ENCODE measurements at places on chromosomes 6 and 20.

- no peak for DNase-seq
Observed at GRCh38 chr20:36936341-36936740, 15.2 kb downstream of the SAMHD1 start.

- no peak for DNase-seq
Observed at GRCh38 chr6:41967312-41968287, 26.0 kb upstream of the CCND3 start.

DNA sequence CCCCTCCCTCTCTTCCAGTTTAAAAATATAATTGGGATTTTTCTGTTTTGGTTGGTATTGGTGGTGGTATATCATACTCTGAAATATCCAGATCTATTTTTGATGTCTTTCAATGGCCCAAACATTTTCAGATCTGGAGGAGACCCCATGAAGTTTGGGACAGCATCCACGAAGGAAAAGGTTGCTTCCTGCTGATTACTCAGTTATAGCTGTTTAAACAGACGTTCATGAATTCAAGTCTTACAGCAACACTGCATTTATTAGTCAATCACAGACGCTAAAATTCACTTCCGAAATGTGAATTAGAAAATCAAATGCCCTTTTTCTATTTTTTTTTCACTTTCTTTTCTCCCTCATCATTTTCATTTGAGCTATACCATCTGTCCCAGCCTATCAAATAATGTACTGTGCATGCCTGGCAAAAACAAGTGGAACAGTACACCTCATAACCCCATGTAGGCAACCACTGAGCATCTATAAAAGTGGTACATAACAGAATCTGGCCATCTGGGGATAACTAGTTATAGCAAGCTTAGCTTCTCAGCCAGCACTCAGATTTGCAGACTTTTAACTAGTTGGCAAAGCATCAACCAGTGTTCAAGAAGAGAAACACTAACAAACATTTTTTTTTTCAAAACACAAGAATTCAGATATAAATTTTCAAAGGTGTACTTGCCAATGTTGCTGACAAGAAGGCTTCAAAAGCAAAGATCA, 124.5 kb downstream of the HIVEP2 start:
- no peak for DNase-seq

- no peak for DNase-seq
Observed at GRCh38 chr6:119483908-119484307, 134.3 kb upstream of the MAN1A1 start.

GRCh38 chr6:141464490-141464889, 668.2 kb upstream of the GJE1 start:
- peak; percentile 98 for DNase-seq

DNA sequence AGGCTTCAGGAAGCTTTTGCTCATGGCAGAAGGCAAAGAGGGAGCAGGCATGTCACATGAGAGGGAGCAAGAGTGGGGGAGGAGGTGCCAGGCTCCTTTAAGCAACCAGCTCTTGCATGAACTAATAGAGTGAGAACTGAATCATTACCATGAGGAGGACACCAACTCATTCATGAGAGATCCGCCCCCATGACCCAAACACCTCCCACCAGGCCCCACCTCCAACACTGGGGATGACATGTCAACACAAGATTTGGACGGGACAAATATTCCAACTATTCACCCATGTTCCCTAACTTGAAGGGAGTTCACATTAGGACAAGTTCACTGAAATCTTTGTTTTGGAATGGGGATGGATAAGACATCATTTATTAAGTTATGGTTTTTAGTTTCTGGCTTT, 155.2 kb upstream of the ESR1 start:
- DNase-seq: no peak

DNA sequence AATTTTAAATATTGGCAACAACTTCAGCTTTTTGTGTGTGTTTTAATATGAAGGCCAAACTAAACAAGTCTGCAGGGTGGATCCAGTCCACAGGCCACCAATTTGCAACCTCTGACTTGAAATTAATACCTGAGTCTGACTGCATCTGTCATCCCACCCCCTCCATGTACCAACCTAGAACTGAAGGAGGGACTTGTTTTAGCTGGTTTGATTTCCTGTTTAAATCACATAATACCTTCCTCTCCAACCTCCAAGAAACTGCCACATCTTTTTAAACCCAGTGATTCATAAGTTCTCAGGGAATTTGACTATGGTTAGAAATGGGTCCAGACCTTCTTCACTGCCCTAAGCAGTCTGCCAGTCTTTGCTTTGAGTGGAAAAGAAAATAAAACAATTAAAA, 21.6 kb downstream of the RNF8 start:
- no peak for DNase-seq

DNA sequence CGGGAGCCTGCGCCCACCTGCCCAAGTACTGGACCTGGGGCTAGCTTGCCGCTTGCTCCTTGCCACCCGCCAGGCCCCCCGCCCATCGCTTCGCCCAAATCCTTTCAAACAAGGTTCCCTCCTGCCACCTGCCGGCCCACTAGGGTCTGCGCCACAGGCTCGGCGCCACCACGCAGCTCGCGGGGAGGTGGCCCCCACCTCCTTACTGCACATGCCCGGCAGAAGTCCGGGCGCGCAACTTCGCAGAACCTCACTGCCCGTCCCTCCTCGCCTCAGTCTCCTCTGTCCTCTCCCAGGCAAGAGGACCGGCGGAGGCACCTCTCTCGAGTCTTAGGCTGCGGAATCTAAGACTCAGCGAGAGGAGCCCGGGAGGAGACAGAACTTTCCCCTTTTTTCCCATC, 11.2 kb downstream of the GNAS-AS1 start:
- DNase-seq: peak; percentile 13

- DNase-seq: no peak
Observed at GRCh38 chr6:109118871-109119354, 23.6 kb downstream of the CEP57L1 start.

DNA sequence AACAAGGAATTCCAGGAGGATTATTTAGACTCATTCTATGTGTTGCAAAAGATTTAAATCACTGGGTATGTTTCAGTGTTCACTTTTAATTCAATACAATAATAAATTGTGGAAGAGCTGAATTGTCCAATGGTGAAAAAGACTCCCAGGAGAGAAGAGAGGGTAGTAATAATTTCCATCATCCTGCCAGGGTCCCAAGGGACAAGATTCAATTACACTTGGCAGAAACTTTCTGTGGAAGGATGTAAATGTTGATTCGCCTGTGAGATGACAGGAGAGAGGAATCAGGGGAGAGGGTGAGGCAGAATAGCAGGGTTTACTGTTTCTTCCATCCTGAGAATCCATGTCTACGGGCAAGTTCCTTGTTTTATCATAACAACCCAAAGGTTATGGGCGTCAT, 342.7 kb downstream of the ESR1 start:
- DNase-seq: no peak

- DNase-seq: no peak
Observed at GRCh38 chr20:13672690-13673089, 34.0 kb upstream of the TASP1 start.

DNA sequence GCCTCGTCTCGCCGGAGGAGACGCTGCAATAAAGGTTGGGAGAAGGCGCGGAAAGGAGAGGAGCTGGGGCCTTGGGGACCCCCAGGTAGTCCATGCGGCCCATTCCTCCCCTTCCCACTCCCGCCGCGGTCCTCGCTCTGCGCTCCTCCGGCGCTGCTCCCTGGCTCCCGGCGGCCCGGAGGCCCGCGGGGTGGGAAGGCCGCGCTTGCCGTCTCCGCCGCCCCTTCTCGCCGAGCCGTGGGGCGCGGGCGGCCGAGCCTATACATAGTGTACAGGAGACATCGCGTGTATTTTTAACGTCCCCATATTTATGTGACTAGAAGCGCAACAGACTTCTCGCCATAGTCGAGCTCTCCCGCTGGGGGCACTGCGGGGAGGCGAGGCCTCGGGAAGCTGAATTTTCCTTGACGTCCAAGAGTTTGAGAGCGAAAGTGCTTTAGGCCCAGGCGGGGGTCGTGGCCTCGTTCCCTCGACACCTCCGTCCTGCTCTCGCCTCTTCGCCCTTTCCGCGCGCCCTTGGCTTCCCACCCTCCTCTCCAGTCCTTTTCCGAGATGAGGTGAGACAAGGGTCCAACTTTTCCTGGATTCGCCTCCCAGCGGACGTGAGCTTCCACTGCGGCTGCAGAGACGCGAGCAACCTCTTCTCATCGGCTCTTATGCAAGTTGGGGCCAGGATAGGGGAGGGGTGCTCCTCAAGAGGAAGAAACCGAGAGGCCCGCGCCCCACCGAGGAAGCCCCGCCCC, 29.0 kb downstream of the SLC12A5 start:
- no peak for DNase-seq

GRCh38 chr20:50967586-50967985, 9.0 kb downstream of the MOCS3 start:
- no peak for DNase-seq

GRCh38 chr6:111381123-111381522, 101.9 kb downstream of the REV3L start:
- no peak for DNase-seq

DNA sequence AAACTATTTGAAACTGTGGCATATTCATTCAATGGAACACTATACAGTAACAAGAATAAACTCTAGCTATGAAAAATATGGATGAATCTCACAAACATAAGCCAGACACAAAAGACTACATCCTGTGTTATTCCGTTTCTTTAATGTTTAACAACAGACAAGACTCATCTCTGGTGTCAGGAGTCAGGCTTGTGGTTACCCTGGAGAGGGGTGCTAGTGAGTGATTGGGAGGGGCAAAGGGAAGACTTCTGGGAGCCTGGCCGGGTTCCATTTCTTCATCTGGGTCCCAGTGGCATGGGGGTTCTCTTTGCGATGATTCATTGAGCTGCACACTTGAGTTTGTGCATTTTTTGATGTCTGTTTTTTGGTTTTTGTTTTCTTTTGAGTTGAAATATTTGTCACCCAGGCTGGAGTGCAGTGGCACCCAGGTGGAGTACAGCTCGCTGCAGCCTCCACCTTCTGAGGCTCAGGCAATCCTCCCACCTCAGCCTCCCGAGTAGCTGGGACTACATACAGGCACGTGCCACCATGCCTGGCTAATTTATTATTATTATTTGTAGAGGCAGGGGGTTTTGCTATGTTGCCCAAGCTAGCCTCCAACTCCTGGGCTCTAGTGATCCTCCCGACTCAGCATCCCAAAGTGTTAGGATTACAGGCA, 21.2 kb upstream of the TTPAL start:
- DNase-seq: no peak

DNA sequence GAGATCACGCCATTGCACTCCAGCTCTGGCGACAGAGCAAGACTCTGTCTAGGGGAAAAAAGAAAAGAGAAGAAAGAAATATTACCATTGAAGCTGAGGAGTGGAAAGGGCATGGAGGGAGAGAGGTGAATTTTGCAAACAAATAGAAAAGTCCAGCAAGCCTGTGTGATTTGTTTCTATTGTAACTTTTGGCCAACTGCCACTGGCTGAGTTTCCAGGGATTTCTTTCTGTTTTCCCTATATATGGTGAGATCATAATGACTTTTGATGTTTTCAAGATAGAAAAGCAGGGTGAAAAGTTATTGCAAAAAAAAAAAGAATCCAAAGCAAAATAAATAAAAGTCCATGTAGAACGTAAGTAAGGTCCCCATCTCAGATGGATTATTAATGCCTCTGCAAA, 184.2 kb upstream of the RALGAPA2 start:
- DNase-seq: no peak

DNA sequence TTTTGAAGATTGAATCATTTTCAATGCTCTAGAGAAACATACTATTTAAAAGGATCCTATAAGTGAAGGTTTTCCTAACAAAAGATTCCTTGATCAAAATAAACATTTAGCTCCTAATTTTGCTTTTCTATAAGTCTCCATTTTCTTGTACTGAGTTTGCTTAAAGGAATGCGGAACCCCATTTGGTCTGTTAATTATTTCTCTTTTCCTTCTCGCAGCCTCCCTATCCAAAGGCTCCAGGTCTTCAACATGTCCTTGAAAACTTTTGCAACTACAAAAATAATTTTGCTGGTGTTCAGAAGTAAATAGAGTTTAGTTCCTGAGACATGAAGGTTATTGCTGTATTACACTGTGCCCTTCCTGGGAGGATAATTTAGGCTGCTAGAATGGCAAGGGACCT, 8.3 kb upstream of the NPEPL1 start:
- DNase-seq: no peak

DNA sequence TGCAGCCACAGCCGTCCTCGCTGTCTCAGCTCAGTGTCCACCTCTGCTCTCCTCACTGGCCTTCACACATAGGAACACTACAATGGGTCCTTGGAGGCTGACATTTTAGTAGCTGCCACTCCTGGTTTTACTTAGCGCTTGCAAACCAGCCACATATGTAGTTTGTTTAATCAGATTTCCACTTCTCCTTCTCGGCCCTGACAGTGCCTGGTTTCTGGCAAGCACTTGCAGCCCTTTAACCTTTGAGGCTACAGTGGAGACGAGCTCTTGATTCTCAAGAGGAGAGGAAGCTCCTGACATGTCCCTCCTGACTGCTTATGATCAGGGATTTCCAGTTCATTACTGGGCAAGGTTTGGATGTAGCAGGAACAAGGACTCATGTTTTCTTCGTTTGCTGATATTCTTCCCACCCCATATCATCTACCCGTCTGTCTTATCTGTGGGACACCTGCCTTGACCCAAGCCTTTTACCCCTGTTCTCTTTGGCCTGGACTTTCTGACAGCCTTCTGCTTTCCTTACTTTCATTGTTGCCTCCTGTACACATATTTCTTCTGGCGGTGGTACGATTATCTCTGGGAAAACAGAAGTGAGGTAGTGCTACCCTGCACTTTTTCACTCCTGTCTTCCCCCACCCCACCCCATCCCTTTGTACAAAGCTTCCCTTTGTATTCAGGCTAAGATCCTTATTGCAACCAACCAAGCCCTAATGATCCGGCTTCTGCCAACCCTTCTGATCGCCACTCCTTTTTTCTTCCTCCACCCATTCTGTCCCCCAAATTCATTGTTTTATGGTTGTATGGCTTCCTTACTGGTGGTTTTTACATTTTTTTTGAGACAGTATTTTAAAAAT, 31.2 kb downstream of the CEP43 start:
- DNase-seq: no peak

GRCh38 chr6:81751388-81752083, 945 bp downstream of the TENT5A start:
- no peak for DNase-seq

DNA sequence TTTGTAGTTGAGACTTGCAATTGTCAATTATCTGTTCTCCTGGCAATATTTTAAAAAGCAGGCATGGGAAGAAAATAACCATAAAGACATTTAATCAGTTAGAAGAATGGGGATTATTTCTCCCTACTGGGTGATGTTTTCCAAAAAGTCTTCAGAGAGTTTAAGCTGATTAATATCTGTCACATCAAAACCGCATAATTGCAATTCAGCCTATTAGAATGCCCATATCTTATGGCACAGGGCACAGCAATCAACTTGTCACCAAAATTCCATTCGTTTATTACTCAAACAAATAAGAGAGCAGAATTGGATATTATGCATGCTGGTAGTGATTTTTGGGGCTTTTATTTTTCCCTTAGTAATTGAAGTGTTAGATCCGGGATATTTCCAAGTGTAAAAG, 218.7 kb downstream of the RNF144B start:
- DNase-seq: no peak
